Muscle of arm (tissue), 14 donors: ENCODE measurements at places on chromosomes 11 and 22. TPM values are rescaled to one million over a fixed set of nuclear protein-coding genes. Genes with fewer than 3 reads are reported as not detected.
A peak's percentile ranks its signal among the peaks of the same experiment; 100 is the strongest.

DNA sequence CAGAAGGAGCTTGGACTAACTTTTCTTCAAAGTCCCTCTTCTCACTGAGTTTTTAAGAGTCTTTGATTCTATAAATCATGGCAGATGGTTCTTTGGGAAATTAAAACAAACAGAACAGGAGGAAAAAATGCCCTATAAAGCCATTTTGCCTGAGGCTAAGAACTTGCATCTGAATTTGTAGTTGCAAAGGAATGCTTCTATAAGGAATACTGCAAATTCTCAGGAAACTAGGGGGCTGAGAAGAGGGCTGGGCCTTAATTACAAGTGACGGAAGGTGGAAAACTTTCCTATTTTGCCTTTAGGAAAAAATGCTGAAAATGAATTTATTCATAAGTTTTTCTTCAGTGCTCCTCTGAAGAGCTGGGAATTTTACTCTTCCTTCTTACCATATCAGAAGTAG is 90.0 kb upstream of the NARS2 start:
- DNase-seq: no peak

- no peak for DNase-seq
Observed at GRCh38 chr11:47391077-47391583, 12.8 kb upstream of the SPI1 start.

GRCh38 chr11:65606876-65607613 is 7.0 kb downstream of the MAP3K11 start:
- DNase-seq: peak; percentile 92

GRCh38 chr22:32378707-32379272 is 21.1 kb downstream of the RFPL3 start:
- DNase-seq: peak; percentile 52

DNA sequence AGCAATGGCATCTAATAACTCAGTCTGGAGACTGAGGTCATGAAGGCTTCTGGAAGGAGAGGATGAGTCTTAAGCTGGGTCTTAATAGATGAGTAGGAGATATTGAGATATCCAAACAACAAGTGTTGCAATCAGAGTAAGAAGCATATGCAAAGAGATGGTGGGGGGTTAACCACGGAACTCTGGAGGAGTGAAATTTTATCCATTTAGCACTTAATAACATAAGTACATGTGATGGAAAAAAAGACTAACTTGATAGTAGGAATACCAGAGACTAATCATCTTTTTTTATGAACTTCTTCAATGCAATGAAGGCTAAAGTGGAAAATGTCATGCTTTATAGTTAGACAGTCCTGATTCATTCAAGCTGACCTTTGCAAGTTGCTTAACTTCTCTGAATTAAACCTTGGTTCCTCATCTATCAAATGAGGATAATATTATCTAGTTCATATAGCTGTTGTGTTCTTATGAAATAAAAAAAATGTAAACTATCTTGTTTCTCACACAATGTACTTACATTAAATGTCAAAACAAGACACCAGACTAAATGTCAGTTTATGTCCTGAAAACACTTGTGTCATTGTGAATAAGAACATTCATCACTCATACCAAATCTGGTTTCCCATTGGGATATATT is 403.1 kb upstream of the CCDC90B start:
- DNase-seq: no peak

GRCh38 chr11:6545917-6546605 is 49.0 kb downstream of the DNHD1 start:
- DNase-seq: no peak

GRCh38 chr22:42972649-42973535 is 42.1 kb downstream of the PACSIN2 start:
- DNase-seq: no peak

GRCh38 chr22:48921411-48921903 is 906.2 kb downstream of the BRD1 start:
- no peak for DNase-seq

GRCh38 chr11:95512682-95513081 is 276.9 kb downstream of the FAM76B start:
- peak; percentile 70 for DNase-seq

Gene TMX2
- polyA plus RNA-seq: 45.9 TPM

Gene SMIM38
- 0.68 TPM for polyA plus RNA-seq

Gene TP53AIP1
- polyA plus RNA-seq: 1.6 TPM

Gene FZD4
- 37.7 TPM for polyA plus RNA-seq

Gene EIF3D
- 173 TPM for polyA plus RNA-seq
